ENCODE measurements at places on chromosomes 11 and 22.

DNA sequence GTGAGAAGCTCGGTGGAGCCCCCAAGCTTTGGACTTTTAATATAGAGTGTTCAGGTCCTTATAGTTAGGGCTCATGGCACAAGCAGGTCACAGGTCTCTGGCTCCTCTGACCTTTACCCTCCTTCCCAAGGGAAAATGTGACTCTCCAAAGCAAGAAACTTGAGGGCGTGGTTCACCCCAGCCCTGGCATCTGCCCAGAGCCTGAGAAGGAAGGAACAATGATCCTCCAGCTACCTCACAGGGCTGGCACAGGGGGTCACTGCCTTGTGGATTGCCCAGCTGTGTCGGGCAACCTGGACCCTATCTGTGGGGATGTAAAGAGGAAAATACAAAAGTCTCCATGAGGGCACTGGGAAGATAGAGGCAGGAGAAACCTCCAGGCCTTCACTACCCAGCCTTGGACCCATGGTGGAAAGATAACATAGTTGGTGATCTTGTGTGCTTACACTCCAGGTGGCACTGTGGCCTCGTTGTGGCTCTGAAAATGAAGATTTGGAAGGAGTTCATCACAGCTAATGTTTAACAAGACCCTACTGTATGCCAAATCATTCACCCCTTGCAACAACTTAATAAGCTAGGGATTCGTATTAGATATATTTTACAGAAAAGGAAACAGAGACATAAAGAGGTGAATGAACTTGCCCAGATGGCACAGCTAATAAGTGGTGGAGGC lies 3.8 kb upstream of the ZNF195 start:
- DNase-seq: no peak

DNA sequence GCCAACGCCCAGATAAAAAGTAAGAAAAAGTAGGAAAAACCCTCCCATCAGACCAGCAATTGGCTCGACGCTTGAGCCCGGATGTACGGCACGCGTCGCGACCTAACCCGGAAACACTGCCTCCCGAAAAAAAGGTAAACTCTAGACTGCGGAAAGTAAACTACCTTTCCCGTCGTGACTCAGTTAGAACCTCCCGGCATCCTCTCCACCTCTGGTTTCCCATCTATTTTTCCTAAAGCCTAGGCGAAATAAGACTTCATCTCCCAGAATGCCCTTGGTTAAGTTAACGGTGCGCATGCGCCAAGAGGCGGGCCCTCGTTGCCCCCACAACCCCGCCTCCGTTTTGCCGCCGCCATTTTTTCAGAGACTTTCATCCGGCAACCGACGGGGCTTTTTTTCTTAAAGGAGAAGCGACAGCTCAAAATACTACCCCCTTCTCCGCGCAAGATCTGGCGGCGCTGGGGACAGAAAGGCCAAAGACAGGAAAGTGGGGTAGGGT lies 678 bp upstream of the ZFP91 start:
- DNase-seq: peak; percentile 95

DNA sequence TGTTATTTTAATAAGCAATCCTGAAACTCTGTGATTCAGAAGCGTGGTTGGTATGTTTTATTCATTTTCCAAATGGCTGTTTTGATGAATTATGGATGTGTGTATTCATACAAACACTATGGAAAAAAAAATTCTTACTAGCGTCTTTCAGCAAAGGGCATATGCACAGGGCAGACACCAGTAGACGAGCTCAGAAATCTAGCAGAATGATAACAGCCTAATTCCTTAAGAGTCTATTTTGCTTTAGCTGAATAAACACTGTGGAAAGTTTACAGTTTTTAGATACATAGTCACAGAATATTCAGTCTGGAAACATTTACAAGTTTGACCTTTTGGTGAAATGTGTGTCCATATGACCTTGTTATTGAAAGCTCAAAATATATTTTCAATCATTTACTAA lies 418.8 kb upstream of the LUZP2 start:
- no peak for DNase-seq

DNA sequence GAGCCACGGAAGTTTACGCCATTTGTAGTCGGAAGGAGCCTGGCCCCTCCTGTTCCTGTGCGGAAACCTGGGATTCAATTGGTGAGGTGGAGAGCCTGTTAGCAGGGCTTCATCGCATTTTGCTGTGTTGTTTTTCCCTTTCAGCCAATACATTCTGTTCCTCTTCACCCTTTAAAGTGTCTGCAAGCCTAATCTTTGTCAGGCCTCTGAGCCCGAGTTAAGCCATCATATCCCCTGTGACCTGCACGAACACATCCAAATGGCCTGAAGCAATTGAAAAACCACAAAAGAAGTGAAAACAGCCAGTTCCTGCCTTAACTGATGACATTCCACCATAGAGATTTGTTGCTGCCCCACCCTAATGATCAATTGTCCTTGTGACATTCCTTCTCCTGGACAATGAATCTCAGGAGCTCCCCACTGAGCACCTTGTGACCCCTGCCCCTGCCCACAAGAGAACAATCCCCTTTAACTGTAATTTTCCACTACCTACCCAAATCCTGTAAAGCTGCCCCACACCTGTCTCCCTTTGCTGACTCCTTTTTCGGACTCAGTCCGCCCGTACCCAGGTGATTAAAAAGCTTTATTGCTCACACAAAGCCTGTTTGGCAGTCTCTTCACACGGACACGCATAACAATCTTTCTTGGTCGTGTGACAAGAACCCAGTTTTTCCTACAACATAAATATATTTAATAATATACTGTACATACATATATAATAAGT lies 37.1 kb upstream of the MMP12 start:
- DNase-seq: no peak

- DNase-seq: no peak
These were observed 61.8 kb downstream of the UBASH3B start for GRCh38 chr11:122717264-122717867.

GRCh38 chr22:33896154-33896553 lies 24.1 kb downstream of the LARGE1 start:
- no peak for DNase-seq

- no peak for DNase-seq
These were observed 9.2 kb upstream of the BIK start for GRCh38 chr22:43101306-43101705.

DNA sequence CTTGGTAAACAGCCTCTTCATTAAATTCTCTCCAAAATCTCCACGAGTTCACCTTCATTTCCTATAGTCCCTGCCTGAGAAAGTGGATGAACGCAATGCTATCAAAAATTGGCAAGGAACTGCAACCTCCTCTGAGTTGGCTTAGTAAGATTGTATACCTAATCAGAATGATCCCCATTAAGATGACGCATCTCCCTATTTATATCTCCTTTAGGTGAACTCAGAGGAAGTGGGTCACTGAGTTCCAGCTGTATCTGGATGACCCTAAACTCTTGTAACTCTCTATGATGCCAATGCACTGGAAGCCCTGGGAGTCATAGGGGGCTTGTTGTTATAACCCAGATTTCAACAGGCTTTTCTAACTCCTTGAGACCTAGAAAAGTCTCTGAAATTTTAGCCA lies 48.2 kb downstream of the OR10A6 start:
- no peak for DNase-seq

- no peak for DNase-seq
These were observed 35.9 kb upstream of the GCAT start for GRCh38 chr22:37771702-37772427.

- no peak for DNase-seq
These were observed 710.9 kb upstream of the FAT3 start for GRCh38 chr11:91513734-91514133.

DNA sequence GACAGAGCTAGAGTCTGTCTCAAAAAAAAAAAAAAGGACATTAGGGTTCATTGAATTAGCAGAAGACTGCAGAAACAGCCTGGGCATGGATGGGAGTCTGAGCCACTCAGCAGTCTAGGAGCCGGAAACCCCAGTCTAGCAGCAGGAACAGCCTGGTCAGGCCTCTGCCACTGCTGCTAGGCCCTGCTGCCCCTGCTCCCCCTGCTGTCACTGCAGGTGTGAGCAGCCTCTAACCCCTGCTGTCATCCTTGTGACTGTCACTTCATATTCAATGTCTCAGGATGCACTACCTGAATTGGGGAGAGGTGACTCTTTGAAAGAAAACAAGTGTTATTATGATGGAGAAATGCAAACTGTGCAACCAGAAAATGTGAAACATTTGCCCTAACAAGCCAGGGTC lies 7.0 kb upstream of the DDX17 start:
- no peak for DNase-seq

DNA sequence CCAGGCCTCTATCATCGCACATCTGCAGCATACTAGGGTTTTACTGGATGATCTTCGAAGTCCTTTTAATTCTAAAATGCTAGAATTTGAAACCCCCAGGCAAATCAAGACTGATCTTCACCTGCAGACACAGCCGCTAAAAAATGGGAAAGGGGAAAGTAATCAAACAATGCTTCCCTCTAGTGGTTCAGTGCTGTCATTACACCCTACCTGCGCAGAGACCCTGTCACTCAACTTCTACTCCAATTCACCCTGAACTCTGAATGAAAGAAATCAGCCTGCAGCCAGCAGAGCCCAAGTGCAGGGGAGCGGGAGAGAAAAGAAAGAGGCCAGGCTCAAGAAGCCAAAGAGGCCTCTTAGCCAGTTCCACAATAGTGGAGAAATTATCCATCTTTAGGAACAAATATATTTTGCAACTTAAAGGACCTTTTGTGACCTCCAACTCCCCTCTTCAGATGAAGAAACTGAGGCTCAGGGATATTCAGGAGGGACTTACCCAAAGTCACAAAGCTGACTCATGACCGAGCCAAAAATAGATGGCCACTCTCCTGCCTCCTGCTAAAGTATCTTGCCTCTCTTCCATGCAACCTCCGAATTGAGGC lies 33.0 kb downstream of the SERGEF start:
- DNase-seq: peak; percentile 16

DNA sequence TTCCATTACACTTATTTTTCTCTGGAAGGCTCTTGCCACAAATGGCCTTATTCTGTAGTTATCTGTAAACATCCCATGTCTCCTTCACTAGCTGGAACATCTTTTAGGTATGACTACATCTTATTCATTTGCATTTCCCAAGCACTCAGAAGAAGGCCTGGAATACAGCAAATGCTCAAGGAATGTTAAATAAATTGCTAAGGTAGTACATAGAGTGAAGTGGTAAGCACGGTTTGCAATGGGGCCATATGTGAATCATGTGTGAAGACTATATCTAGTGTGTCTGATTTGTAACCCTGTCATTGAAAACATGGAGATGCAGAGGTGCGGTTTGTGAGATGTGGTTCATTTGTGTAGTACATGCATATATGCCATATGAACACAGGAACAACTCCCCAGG lies 33.5 kb downstream of the GDPD4 start:
- no peak for DNase-seq

- no peak for DNase-seq
These were observed 21.3 kb downstream of the TRIM44 start for GRCh38 chr11:35683728-35684339.

DNA sequence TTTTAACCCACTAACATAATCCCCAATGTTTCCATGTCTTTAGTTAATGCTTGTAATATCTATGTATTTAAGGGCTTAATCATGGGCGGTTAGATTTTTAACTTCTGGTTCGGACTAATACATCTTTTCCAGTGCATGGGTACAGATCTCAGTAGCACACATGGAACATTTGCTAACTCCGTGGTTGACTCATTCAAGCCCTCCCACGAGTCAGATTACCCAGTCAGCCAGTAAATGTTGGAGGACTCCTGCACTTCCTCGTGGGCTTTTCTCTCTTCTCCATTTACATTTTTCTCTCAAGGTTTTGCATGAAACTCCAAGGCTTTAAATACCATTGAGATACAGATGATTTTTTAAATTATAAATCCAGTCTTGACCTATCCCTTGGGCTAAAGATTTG lies 313.9 kb downstream of the ST3GAL4 start:
- no peak for DNase-seq

DNA sequence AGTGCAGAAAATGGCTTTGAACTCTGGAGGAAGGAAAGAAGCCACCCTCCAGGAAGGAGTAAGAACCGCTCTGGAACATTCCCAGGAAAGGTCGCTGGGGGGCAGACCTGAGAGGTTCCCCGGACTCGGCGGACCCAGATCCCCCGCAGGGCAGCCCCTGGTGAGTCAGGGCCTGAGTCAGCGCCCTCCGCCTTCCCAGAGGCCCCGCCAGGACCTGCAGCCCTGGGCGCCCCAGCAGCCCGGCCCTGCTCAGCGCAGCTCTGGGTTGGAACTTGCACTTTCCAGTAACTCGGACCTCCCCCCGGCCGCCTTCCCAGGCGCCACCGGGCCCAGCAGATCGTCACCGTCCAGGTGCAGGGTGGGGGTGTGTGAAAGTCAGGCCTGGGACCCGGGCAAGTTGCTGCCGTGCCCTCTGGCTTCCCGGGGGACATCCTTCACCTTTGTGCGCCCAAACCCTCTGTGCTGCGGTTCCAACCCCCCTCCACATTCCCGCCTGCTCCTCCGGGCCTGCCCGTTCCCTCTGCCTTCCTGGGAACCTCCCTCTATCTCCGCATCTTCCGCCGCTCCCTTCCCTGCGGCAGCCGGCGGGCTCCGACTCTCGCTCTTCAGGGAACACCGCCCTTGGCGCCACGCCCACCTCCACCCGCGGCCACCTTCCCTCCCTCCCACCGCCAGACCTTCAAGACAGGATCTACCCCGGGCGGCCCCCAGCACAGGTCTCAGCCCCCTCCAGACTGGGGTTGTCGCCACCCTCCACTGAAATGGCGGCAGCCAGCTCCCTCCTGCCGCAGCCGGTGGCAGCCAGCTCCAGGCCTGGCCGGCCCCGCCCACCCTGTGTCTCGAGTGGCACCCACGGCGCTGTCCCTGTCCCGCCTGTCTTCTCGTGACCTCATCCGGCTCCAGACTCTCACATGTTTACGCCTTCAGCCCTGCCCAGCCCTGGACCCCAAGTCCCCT lies 36.8 kb upstream of the WNT7B start:
- peak; percentile 97 for DNase-seq

DNA sequence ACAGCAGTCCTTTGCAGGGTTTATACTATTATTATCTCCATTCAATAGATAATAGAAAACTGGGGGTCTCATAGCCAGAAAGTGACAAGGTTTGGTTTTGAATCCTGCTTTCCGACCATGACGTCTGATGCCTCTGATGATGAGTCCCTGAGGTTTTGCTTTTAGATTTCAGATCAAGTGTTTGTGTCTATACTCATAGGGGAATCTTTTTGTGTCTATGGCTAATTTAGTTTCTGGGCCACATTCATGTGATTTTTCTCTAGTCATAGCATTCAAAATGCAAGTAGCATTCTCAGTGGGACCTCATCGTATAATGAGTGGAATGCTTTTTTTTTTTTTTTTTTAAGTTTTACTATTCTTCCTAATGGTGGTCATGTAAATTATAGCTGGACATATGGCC lies 72.9 kb downstream of the TNRC6B start:
- no peak for DNase-seq

GRCh38 chr11:65329944-65330403 lies 3.7 kb upstream of the DPF2 start:
- peak; percentile 96 for DNase-seq

- DNase-seq: no peak
These were observed 37.9 kb downstream of the CELF1 start for GRCh38 chr11:47514825-47515647.

- DNase-seq: no peak
These were observed 766.1 kb upstream of the ANO3 start for GRCh38 chr11:25565846-25566245.

GRCh38 chr22:38313384-38313955 lies 3.8 kb downstream of the CSNK1E start:
- peak; percentile 85 for DNase-seq

Data from uterus (tissue), 4 donors.